ENCODE measurements at places on chromosomes 1 and 21.

- DNase-seq, result no peak
These were observed 92.3 kb upstream of the COL6A1 start for GRCh38 chr21:45889256-45889655.

DNA sequence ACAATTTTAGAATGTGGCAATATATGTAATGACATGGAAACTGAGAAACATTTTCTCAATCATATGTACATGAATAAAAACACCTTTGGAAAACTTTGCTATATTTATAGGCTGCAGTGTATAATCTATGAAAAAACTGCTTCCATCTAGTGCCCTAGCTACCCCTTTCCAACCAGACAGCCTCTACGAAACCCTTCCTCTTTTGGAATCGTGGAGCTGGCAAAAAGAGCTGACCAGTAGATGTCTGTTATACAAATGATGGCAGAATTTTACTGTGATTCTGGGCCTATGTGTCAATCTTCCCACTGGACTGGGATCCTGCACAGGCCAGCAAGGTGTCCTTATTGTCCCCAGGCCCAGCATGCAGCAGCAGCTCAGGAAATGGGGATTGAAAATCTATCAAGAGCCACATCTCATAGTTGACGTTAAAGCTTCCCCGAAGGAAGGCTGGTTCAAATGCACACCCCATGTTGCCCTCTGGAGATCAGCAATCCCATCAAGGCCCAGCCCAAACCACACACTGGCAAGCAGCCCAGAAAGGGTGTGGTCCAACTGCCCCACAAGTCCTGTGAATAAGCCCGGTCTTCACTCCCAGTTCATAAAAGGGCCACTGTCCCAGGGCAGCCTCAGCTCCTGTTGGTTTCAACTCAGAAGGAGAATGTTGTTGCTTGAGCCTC lies 8.8 kb upstream of the FAM20B start:
- DNase-seq, result peak; percentile 94

DNA sequence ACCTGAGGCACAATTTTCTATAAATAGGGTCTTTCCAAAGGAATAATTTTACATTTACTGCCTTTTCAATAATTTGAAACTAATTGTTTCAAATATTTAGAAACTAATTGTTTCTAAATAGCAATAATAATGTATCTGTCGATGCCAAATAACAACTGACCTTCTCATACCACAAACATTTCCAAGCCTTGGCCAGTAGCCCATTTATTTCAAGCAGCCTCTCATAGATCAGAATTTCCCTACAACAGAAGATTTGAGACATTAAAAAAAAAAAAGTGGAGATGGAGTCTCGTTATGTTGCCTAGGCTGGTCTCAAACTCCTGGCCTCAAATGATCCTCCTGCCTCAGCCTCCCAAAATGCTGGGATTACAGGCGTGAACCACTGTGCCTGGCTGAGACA lies 2.1 kb upstream of the GFI1 start:
- no peak for DNase-seq

DNA sequence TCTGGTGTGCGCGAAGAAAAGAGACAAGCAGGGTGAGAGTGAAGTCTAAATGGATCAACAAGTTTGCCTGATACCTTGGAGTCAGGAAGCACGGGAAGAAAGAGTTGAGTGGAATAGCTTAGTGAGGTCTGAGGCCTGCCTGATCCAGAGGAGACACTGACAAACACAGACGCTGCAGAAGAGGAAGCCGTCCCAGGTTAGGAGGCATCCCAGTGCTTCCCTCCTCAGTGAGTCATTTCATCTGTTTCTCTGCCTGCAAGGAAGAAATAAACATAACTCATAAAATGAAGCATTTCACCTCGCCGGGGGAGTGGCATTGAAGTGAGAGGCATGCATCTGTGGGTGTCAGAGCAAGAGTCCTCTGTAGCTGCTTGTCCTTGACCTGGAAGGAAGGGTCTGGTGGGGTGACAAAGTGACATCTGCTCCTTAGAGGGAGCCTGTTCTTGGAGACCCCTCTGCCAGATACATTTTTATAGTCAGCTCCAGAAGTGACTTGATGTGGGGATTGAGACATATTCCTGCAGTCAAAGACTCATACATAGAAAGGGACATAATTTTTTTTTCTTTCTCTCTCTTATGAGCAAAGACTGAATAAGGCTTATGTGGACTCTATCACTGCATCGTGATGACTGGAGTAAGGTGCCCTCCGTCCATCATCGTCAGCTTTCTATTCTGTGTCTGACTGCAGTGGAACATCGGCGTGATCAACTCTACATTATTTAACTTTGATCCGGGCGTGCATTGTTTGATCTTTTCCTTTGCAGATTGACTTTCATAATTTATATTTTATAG lies 256.7 kb downstream of the KIF26B start:
- DNase-seq, result peak; percentile 44

GRCh38 chr1:95509989-95510388 lies 276.0 kb downstream of the RWDD3 start:
- DNase-seq, result no peak

- DNase-seq, result peak; percentile 45
These were observed 20.5 kb downstream of the PRKACB start for GRCh38 chr1:84164567-84165021.

Measured in adipocyte (in vitro differentiated cells).